Mesothelial cell of epicardium (in vitro differentiated cells): ENCODE measurements at places on chromosomes 5 and 9.

DNA sequence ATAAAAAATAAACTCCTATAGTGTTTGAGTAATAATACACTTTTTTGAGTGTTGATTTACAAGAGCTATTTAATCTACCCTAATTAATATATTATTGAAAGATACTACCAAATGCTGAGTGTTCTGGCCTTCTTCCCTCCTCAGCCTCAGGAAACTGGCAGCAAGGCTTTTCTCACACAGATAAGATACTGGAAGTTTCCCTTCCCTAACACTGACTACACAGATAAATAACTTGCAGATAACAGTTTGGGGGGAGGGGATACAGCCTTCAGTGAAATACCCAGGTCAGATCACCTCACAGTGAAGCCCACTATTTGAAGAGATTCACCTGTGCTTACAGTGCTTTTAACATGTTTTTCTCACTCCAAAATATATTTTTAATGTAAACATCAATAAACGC is 1.6 kb upstream of the NIPSNAP3A start:
- no peak for DNase-seq

- no peak for DNase-seq
Observed at GRCh38 chr9:78792745-78793144, 495.8 kb downstream of the PSAT1 start.

GRCh38 chr9:89638893-89639292 is 34.1 kb downstream of the GADD45G start:
- DNase-seq = no peak

DNA sequence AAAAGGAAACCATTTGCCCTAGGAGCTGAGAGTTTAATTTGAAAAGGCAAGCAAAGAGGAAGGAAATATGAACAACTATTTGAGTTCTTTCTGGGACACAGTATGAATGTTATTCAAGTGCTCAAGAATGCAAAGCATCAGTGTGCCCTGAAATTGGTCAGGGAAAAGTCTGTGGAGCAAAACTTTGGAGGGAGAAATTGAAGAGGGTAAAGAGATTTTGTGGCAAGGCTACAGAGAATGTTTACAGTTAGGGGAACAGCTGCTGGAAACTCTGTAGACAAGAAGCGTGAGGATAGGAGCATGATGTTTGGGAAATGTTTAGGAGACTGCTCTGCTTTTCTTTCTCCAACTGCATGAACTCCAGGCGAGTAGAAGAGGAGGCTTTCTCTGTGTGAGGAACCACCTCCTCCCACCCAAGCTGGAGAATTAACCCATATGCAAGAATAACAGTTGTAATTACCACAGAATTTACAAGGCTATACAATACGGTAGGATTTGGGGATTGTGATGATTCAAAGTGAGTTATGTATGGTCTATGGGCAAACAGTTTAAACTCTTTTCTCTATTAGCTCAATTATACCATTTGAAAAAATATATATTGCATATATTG is 75.4 kb upstream of the IL7R start:
- DNase-seq = no peak

GRCh38 chr9:131781069-131781468 is 41.2 kb upstream of the RAPGEF1 start:
- no peak for DNase-seq

- no peak for DNase-seq
Observed at GRCh38 chr5:33941090-33941489, 4.9 kb downstream of the RXFP3 start.

DNA sequence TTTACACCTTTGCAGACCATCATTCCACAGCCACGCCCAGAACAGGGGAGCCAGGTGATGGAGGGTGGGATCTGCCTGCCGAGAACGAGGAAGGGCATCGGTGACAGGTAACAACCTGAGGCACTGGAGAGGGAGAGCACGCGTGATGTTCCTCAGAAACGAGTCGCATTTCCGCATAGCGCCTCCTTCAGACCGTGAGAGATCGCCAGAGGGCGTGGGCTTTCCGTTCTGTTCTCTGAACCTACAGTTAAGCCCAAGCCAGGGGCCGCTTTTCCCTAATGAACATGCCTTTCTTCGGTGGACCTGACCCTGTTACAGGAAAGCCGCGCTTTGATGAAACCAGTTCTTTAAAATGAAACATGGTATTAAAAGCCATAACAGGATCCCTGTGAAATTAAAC is 17.1 kb upstream of the ADAMTS2 start:
- DNase-seq = no peak

DNA sequence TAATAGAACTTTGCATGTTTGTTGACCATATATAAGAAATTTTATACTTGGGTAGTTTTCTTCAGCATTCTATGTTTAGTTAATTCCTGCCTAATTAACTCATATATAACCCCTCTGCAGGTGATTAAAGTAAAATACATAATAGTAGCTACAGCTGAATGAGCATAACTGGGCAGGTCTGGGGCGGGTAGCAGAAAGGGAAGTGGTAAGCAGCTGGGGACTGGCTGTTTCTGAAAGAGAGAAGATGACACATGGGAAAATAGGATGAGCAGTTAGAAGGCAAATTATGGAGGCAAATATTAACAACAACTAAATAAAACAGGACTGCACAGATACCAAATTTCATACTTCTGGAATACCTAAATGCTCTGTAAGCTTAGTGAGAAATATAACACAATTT is 128.1 kb downstream of the CPLANE1 start:
- DNase-seq = no peak

DNA sequence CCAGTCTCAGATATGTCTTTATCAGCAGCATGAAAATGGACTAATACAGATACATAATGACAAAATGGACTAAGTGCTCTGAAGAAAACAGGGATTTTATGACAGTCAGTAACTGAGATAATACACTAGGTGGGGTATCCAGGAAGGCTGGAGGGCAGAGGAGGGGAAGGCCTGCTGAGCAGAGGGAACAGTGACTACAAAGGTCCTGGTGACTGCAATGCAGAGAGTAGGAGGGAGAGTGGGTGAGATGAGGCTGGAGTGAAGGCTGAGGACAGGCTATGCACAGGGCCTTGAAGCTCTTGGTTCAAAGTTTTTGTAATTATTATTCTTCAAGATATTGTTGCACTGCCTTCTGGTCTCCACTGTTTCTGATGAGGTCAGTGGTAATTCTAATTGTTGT is 4.9 kb downstream of the ACOT12 start:
- no peak for DNase-seq

- DNase-seq = no peak
Observed at GRCh38 chr5:172114875-172115422, 73.1 kb downstream of the STK10 start.

- no peak for DNase-seq
Observed at GRCh38 chr5:173237143-173237874, 2.3 kb upstream of the NKX2-5 start.

DNA sequence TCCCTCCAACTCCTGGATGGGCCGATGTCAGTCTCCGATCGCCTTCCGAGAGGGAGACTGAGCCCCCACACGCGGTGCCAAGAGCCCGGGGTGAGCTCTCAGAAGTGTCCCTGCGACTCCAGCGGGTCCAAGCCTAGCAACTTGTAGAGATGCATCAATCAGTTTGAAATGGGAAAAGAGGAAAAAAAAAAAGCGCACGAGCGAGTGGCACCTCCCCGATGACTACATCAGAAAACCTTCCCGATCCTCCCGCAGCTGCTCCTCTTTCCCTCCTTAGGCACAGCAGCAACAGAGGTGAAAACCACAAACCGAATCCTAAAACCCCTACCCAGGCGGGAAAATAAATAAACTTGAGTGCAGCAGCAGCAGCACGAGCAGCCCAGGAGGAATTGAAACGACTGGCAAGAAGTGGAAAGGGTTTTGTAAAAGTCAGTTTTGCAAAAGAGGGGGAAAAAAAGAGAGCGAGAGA is 1.0 kb upstream of the EFNA5 start:
- DNase-seq = no peak

DNA sequence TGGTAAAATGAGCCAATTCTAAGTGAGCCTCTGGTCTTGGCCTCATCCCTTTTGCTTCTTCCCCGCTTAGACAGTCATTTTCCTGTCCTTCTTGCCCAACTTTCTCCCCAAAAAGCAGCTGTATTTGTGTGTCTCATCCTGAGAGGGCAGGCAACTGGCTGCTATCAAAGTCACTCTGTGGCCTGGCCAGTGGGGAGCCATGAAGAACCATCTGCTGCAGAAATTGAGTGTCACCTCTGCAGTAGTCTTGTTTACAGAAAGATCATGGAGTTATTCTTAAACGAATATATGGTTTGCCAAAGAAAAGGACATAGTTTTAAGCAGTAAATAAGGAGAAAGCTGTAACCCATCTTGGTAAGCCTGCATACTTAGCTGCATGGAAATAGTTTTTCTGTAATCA is 233.6 kb upstream of the ELAVL2 start:
- DNase-seq = no peak

- DNase-seq = no peak
Observed at GRCh38 chr9:130997925-130998596, 10.9 kb upstream of the LAMC3 start.

DNA sequence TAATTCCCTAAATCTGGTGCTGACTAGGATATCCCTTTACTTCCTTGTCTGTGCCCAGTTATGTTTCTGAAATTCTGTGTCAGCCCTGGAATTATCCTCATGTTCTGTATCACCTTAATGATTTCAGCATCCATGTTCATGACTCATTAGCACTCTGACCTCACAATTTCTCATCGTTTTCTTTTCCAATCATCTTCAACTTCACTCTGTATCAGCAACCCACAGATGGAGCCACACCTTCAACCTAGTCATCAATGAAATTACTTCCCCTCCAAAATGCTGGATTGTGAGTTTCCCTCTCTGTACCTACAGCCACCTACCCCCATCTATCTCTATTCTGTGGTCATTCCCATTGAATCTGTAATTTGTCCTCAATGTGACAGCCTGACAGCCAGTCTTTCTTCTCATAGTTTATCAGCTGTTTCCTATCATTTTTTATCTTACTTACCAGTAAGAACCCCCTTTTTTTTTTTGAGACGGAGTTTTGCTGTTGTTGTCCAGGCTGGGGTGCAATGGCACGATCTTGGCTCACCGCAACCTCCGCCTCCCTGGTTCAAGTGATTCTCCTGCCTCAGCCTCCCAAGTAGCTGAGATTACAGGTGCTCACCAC is 3.1 kb upstream of the IL6ST start:
- DNase-seq = no peak

DNA sequence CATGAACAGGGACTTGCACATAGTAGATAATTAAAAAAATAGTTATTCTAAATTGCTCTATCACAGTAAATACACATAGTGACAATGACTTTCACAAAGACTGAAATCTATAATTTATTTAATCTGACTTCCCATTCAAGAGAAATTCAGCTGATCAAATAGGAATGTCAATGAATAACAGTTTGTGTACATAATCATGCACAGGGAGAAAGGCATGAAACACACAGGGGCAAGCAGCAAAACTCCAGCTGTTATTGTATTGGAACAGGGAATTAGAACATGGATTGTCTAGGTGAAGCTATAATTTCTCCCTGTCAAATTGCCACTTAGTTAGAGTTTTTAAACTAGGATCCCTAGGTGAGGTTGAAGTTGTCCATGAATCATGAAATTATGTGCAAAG is 99.9 kb downstream of the HCN1 start:
- no peak for DNase-seq

DNA sequence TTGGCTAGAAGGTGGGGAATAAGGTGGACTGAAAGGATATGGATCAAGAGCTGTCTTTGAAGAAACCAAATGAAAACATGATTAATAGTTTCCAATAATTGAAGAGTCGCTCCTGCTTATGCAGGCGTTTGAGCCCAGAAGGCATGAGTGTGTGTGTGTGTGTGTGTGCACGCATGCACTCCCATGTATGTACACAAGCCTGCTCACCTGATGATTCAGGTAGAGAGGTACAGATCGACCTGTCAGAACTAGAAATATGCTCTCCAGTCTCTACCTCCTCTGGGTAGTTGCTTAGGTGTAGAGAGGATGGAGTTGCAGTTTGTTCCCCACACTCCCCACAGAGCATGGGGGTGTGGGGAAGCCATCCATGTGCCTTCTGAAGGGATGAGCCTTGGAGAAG is 1.1 kb upstream of the FGF1 start:
- no peak for DNase-seq

- no peak for DNase-seq
Observed at GRCh38 chr5:167832609-167833008, 458.8 kb upstream of the WWC1 start.

GRCh38 chr5:154797762-154798161 is 42.6 kb downstream of the LARP1 start:
- no peak for DNase-seq

DNA sequence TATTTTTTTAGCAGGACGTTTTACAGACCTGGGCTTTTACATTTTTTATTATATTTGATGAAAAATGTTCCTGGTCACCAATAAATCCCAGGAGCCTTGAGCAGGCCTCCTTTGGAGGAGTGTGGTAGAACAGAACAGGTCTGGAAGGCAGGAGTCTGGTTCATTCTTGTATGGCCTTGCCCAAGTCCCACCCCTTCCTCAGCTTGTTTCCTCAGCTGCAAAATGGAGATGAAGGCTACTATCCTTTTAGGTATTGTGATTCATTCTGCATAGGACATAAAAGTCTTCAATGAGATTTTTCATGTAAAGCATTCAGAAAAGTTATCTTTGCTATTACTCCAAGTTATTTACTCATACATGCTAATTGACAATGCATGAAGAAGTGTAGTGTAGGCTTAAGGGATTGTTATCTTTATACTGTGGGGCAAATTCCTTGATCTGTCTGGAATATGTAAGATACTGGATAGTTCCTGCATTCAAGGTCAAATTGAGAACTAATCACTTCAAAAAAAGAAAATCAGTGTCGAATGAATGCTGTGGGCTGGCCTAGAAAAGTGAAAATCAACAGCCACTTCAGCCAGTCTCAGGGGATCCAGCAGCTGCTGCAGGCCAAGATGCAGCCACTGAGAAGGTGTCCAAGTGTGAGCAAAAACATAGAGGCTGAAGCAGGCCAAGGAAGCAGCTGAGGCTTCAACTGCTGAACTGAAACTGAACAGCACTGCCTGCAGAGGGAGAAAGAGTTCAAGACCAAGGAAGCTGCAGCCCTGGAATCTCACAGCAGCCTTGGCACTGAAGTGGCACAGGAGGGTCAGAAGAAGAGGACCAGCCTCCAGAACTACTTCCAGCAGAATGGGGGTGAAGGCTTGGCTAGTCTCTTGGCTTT is 15.5 kb upstream of the SLC36A3 start:
- DNase-seq = no peak

DNA sequence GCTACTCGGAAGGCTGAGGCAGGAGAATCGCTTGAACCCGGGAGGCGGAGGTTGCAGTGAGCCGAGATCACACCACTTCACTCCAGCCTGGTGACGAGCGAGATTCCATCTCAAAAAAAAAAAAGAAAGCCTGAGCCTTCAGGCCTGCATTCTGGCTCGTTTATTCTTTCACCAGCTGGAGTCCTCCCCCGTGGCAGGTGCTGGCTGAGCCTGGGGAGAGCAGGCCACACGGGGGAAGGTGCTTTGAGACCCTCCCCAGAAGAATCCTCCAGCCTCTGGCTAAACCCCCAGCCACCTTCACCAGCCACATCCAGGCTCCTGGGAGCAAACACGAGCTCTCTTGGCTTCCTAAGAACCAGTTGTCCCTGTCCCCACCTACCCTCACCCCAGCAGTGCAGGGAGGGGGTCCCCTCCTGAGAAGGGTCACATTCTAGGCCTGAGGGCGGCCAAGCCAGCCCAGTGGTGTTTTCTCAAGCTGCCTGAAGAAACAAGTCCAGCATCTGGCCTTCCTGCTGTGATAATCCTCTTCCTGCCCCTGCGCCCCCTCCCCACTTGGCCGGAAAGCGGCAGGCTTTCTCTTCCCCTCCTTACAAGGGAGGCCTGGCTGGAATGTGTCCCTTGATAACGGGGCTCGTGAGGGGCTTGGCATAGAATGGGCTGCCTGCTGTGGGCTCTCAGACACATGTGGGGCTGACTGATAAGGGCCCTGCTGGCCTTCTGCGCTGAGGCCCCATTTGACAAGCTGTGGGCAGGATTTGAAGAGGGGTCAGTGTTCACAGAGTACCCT is 41.5 kb downstream of the PLPP7 start:
- no peak for DNase-seq

- DNase-seq = no peak
Observed at GRCh38 chr5:62575489-62575888, 3.1 kb upstream of the LRRC70 start.
